AG10803 (cell line): ENCODE measurements at places on chromosomes 6 and 20.

DNA sequence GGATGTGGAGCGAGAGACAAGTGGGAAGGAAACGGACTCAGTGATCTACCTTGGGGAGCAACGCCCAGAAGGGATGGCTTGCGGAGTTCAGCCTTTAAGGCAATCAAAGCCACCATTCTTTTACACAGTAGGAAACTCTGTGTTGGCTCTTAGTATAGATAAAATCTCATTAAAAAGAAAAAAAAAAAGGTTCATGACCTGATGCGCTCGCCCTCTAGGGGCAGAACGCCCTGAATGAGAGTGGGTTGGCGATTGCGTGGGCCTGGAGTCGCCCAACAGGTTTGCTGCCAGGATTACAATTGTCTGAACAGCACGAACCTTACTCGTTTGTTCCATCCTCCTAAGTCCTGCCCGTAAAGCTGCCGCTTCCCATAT is 1.2 kb downstream of the TPD52L1 start:
- no peak for DNase-seq

DNA sequence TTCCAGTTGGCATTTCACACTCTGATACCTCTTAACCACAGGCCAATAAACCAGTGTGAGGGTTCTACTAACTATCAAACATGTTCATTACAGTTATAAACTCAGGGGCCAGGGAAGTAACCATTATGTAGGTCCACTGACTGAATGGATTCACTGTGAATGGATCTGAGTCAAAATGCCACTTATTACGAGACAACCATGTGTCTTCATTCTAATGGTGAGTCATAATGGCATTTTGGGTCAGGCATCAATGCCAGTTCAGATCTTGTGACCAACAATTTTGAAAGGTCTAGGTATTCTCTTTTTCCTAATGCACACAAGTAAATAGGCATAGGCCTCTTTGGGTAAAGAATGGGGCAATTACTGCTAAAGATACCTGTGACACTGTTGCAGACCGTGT is 112.2 kb upstream of the HEY2 start:
- DNase-seq, result no peak

- peak; percentile 38 for DNase-seq
Measured at GRCh38 chr6:32298632-32299336, 72.9 kb downstream of the TSBP1 start.

DNA sequence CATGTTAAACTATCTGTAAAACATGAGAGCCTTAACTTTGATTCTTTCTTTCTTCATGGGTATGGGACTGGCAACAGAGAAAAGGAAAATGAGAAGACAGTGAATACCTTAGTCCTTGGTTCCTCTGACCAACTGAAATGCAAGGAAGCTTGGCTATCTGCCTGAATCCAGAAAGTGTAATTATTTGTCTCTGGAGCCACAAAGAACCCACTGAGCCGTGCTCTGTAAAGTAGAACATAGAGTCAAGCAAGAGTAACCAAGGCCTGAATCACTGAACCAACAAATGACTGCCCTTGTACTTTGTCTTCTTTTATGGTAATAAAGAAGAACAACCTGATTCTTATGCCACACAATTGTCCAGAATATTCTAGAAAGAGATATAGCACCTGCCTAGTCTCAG is 27.6 kb downstream of the PKHD1 start:
- DNase-seq, result no peak

DNA sequence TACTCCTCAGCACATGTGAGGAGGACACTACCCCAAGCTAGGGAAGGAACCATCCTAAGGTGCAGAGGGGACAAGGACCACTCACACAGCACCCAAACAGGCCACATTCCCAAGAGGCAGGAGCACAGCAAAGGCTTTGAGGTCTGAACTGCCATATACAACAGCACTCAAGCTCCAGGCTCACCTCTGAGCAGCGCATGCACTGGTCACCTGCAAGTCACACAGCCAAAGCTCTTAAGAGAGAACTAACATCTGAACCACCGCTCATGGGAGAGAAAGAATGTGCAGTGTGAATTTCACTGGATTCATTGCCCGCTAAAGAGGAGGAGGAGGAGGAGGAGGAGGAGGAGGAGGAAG is 31.0 kb downstream of the NPEPL1 start:
- no peak for DNase-seq

GRCh38 chr6:7910298-7910653 is 312 bp downstream of the TXNDC5 start:
- peak; percentile 14 for DNase-seq

- DNase-seq, result no peak
Measured at GRCh38 chr6:74420221-74420620, 724.2 kb downstream of the CD109 start.

- DNase-seq, result peak; percentile 31
Measured at GRCh38 chr6:116405652-116406356, 35.1 kb downstream of the DSE start.

GRCh38 chr6:111711476-111711875 is 105.8 kb upstream of the TRAF3IP2 start:
- DNase-seq, result peak; percentile 31

- no peak for DNase-seq
Measured at GRCh38 chr20:47466704-47467459, 34.8 kb upstream of the NCOA3 start.

GRCh38 chr6:131825946-131826345 is 18.1 kb downstream of the ENPP1 start:
- no peak for DNase-seq

DNA sequence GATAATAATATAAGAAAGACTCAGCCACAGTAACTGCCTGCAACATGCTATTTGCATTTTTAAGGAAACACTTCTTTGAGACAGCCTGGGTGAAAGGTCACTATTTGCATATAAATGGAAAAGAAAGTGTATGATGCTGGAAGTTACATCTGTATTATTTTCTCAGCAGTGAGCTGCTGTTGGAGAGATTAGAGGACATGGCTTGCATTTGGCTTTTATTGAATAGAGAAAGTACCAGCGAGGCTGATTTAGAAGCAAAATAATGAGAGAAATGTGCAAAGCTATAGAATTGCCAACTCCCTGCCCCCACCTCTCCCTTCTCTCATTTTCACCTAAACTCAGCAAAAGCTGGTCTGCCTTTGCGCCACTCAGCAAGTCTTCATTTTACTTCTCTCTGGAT is 12.7 kb downstream of the MYT1 start:
- no peak for DNase-seq

GRCh38 chr6:37048851-37049757 is 43.6 kb downstream of the FGD2 start:
- DNase-seq, result peak; percentile 73

DNA sequence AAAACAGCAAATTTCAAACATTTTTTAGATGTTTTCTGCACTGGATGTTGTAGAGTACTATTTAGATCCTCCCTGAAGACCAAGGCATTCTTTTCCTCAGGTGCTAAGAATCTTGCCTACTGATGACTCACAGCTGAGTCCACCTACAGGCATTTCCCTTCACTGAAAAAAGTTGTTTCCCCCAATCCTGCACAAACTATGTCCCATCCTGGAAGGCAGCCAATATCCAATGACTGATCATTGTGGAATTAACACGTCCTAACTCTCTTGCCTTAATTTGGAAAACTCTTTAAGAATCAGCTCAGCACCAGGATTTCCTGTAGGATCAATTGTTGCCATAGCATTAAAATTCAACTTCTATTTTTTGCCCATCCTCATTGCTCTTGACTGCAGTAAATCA is 268.4 kb upstream of the IRAK1BP1 start:
- DNase-seq, result peak; percentile 98

DNA sequence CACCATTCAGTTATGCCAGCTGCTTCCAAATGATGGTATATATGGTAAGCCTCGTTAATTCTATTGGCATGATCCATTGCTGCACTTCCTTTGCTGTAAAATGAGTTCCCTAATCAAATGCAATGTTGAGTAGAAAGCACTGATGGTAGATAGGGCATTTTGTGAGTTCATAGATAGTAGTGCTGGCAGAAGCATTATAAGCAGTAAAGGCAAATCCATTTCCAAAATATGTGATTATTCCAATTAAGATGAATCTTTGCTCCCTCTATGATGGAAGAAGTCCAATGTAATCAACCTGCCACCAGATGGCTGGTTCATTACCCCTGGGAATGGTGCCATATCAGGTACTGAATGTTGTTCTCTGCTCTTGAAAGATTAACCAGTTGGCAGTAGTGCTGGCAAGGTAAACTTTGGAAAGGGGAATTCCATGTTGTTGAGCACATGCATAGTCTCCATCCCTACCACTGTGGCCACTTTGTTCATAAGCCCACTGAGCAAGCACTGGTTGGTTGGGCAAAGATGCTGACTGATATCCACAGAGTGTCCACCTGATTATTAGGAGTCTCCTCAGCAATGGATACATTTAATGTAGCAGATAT is 5.6 kb upstream of the TBPL1 start:
- no peak for DNase-seq

GRCh38 chr20:3045042-3045815 is 623 bp upstream of the MRPS26 start:
- DNase-seq, result peak; percentile 59

DNA sequence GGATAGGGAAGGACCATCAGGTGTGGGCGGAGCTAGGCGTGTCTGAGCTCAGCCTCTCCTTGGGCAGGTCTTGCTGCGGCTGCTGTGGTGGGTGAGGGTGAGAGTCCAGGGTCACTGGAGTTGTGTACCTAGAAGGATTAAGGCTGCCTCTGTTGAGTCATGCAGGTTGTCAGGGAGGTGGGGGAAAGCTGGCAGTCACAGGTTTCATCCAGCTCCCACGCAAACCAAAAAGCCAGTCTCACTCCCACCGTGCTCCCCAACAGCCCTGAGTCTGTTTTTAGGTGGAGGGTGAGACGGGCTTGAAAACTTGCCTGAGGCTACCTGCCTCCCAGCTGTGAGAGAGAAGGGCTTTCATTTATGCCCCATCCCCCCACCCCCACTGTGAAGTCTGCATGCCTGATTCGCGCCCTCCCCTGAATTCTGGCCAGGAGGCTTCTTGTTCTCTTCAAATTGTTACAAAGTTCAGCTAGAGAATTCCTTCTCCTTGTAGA is 161.5 kb downstream of the MYLK4 start:
- no peak for DNase-seq

GRCh38 chr20:21136015-21136732 is 10.3 kb downstream of the KIZ start:
- no peak for DNase-seq

DNA sequence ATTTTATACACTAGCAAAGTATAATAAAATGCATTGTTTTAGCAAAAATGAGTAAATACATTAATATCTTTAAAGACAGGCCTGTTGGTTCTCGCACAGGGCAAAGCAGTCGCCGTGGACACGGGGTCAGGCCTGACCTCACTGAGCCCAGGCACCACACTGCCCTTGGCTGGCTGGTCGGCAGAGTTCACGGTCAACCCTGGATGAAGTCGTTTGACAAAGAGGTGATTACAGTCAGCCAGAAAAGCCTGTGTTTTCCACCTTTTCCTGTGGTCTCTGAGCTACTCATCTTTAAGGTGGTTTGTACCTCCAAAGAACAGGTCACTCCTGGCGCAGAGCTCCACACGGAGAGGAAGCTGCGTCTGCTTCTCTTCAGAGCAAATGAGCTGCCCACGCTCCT is 191.5 kb downstream of the DLL1 start:
- no peak for DNase-seq

GRCh38 chr6:167572106-167572505 is 247.2 kb downstream of the TTLL2 start:
- DNase-seq, result no peak

- peak; percentile 98 for DNase-seq
Measured at GRCh38 chr6:35370124-35370741, 27.9 kb downstream of the PPARD start.

DNA sequence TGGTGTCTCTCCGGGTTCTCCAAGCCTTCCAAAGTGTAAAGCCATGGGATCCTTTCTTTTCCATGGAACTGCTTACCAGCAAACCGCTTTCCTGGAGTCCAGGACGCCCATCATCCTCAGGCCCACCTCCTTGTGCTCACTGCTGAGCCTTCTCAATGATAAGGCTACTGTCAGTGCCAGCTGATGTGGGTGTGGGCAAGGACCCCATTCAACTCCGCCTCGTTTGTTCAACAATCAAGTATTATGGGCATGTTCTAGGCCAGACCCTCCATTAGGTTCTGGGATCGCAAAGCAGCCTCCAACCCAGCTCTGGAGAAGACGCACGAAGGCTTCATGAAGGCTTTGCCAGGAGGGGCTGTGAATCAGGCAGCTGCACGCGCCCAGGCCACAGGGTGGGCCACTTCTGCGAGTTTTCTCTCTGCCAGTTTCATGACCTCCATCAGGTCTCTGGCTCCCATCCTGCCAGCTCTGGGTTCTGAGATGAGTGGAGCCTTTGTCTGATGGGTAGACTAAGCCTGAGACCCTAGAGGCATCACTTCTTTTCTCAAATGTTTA is 177.1 kb downstream of the MRPL14 start:
- DNase-seq, result no peak

- DNase-seq, result no peak
Measured at GRCh38 chr20:7346562-7346961, 579.1 kb downstream of the BMP2 start.
